Skin of body (tissue), 3 donors: ENCODE measurements at places on chromosomes 5 and 9.

DNA sequence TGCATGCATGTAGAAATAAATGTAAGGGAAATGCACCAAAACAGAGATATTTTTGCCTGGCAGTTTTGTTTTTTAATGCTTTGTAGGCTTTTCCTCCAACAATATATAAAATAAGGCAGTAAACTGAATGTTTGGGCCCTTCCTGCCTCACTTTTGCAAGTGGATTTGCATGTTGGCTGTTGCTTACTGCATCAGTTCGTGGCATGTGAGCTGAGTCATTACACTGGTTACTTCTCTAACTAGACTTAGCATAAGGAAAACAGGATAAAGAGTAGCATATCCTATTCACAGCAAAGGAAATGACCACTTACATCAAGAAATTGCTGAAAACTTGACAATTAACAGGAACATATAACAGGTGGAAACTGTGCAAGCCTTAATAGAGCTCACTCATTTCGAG lies 113.4 kb downstream of the TLE1 start:
- DNase-seq: no peak

GRCh38 chr5:2658447-2658846 lies 93.0 kb downstream of the IRX2 start:
- no peak for DNase-seq

DNA sequence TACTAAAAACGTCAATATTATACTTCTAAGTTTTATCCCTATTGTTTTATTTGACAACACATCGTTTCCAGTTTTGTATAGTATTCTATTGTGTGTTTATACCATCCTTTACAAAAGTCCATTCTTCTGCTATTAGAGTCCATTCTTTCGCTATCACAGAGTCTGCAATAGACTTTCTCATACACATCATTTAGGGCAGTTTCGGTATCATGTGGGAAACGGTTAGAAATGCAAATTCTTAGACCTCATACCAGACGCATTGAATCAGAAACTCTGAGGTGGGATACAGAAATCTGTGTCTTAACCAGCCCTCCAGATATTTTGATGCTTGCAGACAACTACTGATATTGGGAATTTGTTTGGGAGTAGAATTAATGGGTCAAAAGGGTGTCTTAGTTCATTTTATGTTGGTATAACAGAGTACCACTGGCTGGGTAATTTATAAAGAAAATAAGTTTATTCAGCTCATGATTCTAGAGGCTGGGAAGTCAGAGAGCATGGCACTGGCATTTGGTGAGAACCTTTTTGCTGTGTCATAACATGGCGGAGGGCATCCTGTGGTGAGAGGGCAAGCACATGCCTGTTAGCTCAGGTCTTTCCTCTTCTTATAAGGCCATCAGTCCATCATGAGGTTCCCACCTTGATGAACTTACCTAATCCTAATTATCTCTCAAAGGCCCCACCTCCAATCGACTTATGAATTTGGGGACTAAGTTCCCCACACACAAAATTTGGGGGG lies 21.1 kb downstream of the CARTPT start:
- no peak for DNase-seq

- peak; percentile 58 for DNase-seq
These were observed 99.0 kb downstream of the GTF3C4 start for GRCh38 chr9:132768932-132769905.

DNA sequence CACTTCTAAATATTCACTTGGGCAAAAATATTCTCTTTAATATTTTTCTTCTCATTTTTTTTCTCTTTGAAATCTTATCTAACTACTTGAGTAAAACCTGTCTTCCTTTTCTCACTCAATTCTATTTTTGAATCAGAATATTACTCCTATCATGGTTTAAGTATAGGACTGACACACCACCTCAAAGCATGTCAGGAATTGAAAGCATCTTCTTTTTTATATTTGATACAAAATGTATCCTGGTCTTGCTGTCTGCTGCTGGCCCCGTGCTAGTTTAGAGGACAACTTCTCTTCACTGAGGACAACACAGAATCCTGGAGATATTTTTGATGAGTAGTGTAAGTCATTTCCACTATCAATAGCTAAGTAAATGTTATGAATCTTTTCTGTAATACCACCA lies 383.6 kb downstream of the GADD45G start:
- DNase-seq: no peak

DNA sequence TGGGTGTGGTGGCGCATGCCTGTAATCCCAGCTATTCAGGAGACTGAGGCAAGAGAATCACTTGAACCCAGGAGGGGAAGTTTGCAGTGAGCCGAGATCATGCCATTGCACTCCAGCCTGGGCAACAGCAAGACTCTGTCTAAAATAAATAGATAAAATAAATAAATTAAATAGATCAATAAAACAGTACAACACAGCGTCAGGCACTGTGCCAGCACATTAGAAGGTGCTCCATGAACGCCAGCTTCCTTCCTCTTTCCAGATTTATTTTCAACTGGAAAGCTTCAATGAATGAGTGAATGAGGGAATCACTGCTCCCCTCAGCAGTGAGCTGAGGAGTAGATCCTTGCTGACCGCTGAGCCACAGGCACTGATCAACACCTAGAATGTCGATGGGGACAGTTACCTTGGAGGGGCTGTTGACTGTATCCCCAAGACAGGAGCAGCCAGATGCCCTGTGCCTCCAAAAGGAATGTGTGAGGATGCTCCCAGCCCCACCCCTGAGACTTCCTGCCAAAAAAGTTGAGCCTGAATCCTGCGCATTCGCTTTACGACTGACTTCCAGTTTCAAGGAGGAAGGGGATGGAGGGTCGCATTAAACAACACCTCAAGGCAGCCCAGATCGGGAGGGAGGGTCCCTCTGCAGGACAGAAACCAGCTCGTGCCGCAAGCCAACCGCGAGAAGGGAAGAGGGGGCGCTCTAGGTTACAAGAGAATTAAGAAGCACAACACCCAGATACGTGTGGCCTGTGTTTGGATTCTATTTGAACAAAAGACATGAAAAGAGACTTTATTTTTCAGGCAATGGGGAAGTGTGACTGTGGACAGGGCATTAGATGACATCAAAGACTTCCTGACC lies 54.0 kb upstream of the CNOT6 start:
- no peak for DNase-seq

DNA sequence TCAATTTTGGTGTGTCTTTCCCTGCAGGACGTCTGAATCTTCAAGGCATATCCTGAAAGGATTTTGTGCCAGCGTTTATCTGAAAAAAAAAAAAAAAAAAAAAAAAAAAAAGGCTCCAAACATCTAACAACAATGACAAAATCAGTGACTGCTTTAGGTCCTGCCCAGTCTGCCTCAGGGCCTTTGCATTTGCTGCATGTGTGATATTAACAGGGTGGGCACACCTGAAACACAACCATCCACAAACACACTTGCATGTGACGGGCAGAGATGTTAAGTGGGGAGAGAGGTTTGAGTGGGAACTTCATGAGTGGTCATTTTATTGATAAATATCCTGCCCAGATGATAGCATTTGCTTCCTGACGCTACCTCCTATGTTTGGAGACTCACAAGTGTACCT lies 82.4 kb upstream of the SAP30L start:
- DNase-seq: no peak

DNA sequence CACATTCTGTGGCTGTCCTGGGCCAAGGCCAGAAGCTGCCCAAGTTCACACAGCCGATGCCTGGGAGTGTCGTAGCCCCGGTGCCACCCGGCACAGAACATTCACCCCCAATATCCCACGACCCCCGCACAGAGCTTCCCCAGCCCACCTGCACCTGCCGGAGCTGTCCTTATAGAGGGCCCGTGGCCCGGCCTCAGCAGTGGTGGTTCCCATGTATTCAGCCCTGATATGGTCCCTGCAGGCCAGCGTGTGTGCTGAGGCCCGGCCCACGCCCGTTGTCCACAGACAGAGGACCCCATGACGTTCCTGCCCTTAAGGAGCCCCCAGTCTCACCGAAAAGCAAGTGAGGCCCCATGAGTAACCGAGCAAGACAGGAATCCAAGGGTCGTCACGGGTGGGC lies 5.3 kb upstream of the GFI1B start:
- DNase-seq: no peak

DNA sequence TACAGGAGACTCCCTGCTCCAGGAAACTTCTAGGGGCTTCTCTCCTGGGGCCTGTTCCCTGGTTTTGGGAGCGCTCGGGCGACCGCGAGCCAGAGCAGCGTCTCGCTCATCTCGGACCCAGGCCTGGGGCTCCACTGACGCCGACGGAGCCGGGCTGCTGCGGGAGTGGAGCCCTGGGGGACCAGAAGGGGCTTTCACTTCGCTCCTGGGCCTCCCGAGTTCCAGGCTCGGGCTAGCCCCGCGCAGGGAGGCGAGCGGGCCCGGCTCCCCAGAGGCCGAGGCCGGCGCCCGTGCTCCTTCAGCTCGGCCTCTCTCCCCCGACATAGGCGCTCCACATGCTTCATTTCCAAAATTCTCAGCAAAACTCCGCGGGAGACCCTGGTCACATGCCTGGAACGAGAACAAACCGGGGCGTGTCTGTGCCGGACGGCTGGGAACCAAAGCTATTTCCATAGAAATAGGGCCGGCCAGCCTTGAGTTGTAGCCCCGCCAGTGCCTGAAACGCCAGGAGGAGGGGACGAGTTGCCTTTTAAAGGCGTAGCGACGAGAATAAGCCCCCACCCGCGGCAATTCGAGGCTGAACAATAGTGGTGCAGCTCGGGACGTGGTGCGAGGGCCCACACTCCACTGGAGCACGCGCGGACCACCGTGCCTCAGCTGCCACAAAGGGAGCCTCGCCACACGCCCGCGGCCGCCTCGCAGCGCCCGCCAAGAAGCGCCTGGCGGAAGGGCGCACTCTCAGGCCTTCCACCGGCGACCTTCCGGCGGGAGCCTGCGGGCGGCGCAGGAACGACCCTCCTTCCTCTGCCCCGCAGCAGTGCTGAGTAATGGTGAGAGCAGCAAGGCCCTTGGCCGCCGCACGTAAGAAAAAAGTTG lies 1.1 kb upstream of the G3BP1 start:
- DNase-seq: peak; percentile 81
